Fibroblast of skin of back (primary cell): ENCODE measurements at places on chromosomes 3 and 15.
A peak's percentile ranks its signal among the peaks of the same experiment; 100 is the strongest.

DNA sequence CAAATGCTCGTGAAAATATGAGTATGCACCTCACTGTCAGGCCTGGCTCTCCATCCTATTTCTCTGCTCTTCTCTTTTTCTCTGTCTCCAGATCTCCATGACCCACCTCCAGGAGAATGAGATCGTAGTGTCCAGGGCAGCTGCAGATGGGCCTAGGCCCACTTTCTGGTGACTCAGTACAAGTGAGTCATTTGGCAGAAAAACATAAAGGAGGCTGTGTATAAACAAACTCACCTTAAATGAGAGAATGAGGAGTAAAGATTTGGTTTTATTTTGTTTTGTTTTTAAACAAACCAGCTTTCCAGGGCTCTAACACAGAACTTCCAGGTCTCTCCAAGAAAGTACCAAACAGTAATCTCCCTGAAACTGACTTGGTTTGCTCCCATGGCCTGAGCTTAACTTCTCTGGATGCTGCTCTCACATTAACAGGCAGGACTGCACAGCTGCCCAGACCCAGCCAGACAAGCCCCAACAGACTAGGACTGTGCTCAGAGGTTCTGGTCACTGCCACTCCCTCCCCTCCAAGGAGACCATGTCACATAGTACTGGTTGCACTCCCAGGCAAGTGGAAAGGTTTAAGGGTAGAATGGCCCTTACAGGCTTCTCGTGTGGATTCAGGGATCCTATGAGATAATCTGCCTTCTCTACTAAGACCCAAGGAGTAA is 1.5 kb upstream of the HEG1 start:
- DNase-seq = peak; percentile 77

GRCh38 chr15:68526269-68526668 is 52.5 kb upstream of the CORO2B start:
- peak; percentile 93 for DNase-seq

GRCh38 chr3:73045391-73045790 is 16.1 kb upstream of the EBLN2 start:
- DNase-seq = no peak

- peak; percentile 68 for DNase-seq
Measured at GRCh38 chr3:40580494-40581091, 55.8 kb downstream of the ZNF621 start.

DNA sequence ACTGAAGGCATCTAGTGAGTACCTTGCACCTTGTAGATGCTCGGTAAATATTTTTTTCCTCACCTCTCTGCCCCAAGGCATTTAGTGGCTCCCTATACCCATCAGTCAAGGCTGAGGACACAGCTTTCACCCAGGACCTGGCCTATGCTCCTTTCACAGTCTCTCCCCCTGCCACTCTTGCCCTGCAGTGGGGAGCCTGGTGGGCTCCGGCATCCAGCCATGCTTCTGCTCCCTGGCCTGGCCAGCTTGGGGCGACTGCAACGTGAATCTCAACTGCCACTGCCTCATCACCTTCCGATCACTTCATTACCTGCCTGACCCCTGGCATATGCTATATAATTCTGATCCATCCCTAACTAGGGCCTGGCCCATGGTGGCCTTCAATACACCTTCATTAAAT is 735 bp upstream of the CX3CR1 start:
- DNase-seq = no peak

DNA sequence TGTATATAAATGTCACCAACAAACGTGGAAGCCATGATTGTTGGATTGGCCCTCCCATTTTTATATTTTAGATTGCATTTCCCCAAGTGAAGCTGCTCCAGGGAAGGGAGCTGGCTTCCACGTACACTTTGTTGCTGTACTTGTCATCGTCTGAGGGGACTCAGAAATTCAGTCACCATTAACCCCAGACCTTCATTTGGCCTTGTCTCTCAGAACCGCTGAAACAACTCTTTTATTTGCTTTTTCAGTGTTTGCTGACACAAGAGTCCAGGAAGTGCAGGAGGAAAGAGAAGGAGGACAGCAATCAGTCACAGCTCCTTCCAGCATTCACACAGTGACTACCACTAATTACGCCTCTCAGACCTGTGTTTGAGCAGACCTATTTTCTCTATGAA is 276.5 kb downstream of the TBL1XR1 start:
- no peak for DNase-seq

DNA sequence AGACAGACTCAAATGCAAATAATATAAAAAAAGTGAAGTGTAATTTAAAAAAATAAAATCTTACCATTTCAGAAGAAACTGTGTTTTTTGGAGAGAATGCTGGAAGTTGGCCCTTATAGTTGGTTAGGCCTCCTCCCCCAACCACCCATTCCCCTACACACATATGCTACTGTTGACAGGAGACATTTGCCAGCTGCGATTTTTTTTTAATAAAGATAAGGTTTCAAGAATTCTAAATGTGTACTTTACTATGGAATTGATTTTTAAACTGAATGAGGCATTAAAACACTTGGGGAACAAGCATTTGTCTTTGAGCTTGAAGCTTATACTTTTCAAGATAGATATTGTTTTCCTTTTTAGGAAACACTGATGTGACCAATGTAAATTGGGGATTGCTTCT is 4.4 kb upstream of the SSR3 start:
- DNase-seq = no peak

GRCh38 chr3:181790561-181790960 is 78.8 kb downstream of the SOX2 start:
- peak; percentile 4 for DNase-seq
